ENCODE measurements at places on chromosomes 1 and 21.

GRCh38 chr21:44853601-44854390, 19.7 kb downstream of the PTTG1IP start:
- no peak for DNase-seq

GRCh38 chr1:202156590-202156989, 3.8 kb downstream of the PTPN7 start:
- DNase-seq = no peak

DNA sequence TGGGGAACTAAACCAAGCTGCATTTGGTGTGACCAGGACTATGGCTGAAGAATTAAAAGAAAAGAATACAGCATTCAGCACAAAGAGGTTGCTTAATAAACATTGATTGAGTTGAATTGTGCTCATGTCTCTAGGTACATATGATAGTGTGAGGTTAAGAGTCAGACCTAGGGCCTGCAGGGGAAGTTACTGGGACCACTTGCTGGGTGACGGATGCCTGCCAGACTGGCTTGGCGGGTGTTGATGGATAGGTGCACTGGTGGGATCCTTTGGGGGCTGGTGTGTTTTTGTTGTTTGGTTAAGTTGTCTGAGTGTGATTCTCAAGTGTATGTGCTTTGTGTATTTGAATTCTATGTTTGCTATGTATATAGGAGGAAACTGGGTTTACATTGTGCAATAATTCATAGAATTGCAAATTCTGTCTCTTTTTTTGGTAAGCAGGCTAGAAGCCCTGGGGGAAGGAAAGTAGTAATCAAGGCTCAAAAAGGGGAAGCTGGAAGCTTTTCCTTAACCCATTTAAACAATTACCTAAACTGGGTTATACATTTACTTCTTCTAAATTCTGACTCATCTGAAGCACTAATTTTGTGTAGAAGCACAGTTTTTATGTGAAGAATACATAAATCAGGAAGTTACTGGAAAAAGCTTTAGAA, 1.8 kb downstream of the CD101 start:
- no peak for DNase-seq

DNA sequence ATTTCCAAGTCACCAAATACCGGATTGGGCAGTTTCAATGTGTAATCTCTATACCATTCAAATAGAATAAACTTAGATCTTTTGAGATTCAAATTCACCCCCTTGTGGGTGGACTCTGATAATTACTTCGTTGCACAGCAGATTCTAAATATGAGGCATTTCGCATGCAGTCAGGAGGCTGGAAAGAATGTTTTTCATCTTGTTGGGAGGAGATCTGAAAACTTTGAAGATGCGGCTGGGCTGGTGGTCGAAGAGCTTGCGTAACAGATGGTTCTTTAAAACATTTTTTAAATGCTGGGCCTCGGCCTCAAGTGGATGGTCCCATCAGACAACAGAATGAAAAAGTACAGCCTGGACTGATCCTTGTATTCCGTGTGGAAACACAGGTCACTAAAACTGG, 10.4 kb downstream of the NR5A2 start:
- DNase-seq = no peak

DNA sequence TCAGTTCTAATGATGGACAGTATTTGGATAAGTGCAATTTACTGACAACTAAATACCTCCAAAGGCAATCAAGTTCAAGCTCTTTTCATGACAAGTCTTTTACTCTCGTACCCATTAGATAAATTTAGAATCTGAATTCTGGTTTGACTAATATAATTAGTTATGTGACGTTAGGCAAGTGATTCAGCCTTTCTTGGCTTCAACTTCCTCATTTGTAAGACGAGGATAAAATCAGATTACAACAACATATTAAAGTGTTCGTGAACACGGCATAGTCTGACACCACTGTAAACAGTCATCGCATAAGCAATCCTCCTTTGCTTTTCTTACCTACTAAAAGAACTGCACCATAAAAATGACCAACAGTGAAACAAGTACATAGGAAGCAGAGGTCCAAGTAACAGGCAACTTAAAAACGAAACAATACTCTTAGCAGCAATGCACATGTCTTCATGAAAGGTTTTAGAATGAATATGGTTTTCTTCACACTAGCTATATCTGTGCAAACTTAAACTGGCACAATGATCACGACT, 25.7 kb downstream of the COA6 start:
- DNase-seq = no peak

DNA sequence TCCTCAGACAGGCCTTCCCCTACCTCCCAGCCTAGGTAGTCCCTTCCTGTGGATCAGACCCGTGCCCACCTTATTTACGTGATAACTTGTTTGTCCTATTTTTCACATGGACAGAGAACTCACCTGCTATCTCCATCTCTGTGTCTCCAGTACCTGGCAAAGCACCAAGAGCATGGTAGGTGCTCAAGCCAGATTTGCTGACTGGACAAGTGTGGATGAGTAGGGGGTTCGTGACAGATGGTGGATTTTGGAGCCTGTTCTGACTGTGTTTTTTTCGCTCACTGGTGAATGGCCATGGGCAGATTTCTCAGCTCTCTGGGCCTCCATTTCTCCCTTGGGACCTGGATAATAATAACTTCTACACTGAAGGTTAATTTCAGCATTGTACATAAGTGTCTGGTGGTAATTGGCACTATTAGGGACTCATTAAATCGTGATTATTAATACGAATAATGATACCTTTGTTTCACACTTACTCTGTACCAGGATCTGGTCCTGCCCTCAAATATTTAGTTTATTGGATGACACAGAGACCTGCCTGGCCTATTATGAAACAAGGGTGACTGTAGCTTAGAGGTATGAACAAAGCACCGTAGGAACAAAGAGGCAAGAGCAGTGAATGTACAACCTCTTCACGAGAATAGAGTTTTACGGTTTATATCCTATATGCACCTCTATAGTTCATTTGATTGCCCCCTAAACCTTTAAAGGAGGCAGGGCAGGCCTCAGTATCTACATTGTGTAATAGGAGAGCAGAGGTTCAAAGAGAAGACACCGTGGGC, 24.5 kb upstream of the SLC26A9 start:
- no peak for DNase-seq

GRCh38 chr1:14372526-14372925, 226.0 kb upstream of the KAZN start:
- DNase-seq = no peak

Data from caudate nucleus (tissue), 63 donors.